CD4-positive, alpha-beta memory T cell (primary cell): ENCODE measurements at places on chromosomes 16 and 17.

DNA sequence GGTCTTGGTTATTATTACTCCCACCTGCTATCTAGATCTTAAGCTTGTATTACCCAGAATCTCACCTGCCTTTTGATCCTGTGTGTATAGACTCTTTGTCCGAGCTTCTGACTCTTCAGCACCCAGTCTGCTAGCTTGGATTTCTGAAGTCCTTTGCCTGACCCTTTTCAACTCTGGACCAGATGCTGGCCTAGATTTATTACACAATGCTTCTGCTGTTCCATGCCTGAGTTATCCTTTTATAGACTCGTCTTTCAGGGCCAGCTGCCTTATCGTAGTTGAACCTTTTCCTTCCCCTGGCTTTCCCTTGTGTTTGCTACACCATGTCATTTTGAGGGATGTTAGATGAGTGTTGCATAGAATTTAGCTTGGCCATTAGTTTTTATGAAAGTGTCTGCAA is 32.6 kb downstream of the RHOT1 start:
- no peak for DNase-seq

DNA sequence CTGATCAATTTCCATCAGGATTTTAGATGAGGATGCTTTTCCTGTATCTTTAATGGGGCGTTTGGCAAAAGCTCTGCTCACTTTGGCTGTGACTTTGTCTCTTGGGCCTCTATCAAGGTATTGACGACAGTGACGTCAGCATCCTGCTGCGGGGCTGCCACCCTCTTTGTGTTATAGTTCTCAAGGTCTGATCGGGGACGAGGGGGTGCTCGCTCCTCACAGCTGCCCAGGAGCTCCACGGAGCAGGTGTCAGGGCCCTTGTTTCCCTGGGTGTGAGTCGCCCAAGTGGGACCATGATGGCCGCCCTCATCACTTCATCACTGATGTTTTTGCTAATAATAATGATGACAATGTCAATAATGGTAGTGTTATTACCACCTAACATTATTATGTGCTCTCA is 65.4 kb downstream of the CMIP start:
- no peak for DNase-seq

GRCh38 chr17:6421700-6422604 is 13.0 kb downstream of the AIPL1 start:
- DNase-seq, result peak; percentile 60

DNA sequence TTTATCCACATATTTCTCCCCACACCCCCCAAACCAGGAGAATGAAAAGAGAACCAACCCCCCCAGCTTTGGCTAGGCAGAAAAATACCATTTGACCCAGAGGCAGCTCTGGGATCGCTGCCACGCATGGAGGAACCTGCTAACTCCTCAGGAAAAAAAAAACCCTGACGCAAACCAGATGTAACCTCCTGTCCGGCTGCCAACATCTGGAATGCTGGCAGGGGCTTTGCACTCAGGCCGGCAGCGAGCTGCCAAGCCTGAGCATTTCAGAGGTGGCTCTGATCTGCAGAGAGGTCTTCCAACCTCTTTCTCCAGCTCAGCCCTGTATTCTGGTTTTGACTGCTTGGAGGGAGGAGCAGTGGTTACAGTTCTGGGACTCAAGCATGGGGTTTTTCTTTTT is 8.2 kb downstream of the IGFBP4 start:
- no peak for DNase-seq

GRCh38 chr17:34349751-34350150 is 6.5 kb upstream of the CCL13 start:
- no peak for DNase-seq

GRCh38 chr17:39146273-39146672 is 5.2 kb downstream of the PLXDC1 start:
- DNase-seq, result no peak

DNA sequence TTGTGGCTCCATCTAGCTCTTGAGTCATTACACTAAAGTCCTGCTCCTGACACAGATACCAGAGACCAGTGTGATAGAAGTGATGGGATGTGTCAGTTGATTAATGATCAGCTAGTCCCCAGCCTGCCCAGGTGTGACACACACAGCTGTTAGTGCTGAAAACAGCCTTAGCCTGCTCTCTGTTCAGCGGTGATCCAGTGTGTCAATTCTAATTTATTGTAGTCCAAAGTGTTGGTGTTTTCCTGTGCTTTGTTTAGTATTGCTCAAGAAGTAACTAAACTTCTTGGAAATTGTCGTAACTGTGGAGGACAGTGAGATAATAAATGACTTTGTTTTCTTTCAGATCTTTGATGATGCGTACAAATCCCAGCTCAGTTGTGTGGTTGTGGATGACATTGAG is 92.3 kb downstream of the WNT3 start:
- no peak for DNase-seq

- no peak for DNase-seq
Observed at GRCh38 chr17:28488533-28489276, 15.3 kb downstream of the SLC13A2 start.

- DNase-seq, result no peak
Observed at GRCh38 chr16:4513086-4513860, 25.3 kb downstream of the CDIP1 start.

DNA sequence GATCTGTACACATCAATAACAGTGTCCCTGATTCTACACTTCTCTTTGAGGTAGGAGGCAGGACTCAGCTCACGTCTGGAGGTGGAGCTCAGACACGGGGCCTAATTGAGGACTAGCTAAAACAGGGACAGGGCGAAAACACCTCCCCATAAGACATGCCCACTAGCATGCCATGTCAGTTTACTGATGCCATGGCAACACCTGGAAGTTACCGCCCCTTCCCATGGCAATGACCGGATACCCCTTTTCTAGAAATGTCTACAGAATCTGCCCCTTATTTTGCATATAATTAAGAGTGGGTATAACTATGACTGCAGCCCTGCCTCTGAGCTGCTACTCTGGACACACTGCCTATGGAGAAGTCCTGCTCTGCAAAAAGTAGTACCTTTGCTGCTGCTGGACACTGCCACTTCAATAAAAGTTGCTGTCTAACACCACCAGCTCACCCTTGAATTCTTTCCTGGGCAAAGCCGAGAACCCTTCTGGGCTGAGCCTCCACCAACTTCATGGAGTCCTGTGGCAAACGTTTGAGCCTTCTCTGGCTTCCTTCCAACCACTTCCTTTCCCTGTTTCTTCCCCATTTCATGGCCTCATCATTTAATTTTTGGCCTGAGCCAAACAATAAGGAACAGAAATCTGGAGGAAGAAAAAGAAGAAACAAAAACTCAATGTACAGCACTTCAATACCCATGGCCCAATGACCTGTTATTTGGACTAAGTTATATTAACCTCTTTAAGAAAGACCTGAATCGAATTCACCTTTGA is 21.0 kb downstream of the PHB1 start:
- DNase-seq, result no peak

GRCh38 chr16:1708768-1709180 is 2.8 kb downstream of the MAPK8IP3 start:
- no peak for DNase-seq

GRCh38 chr17:48733632-48734328 is 5.2 kb upstream of the HOXB13 start:
- DNase-seq, result no peak

- no peak for DNase-seq
Observed at GRCh38 chr16:11245988-11246387, 10.0 kb downstream of the SOCS1 start.

DNA sequence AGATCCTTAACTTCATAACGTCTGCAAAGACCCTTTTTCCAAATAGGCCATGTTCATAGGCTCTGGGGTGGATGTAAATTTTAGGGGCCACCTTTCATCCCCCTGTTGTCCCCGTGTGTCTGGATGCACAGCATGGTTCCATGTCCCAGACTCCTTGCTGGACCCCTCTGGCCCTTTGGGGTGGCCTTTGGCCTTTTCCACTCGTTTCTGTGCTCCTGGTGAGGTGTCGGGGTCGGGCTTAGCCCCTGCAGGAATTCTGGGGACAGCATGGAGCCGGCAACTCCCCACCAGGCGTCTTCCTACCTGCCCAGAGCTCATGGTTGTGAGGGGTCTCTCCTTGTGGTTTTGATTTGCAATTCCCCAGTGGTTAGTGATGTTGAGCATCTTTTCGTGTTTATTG is 183.5 kb downstream of the SEC14L1 start:
- no peak for DNase-seq

- peak; percentile 69 for DNase-seq
Observed at GRCh38 chr17:80605326-80606066, 60.9 kb downstream of the RPTOR start.

DNA sequence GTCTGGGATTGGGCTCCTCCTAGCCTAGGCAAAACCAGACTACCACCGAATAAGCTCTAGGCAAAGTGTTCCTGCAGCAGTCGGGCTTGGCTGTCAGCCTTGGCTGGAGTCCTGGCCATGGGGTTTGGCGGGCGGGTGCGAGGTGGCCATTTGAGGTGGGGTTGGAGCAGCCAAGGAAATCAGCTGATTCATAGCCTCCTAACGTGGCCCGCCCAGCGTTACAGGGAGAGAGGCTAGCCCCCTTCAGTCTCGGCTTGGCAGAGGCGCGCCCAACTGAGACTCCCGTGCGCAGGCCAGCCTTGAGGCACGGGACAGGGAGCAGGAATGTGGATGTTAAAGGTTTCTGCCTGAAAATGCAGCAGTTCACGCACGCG is 1.9 kb downstream of the PMP22 start:
- DNase-seq, result no peak
